ENCODE measurements at places on chromosomes 5 and 9.

DNA sequence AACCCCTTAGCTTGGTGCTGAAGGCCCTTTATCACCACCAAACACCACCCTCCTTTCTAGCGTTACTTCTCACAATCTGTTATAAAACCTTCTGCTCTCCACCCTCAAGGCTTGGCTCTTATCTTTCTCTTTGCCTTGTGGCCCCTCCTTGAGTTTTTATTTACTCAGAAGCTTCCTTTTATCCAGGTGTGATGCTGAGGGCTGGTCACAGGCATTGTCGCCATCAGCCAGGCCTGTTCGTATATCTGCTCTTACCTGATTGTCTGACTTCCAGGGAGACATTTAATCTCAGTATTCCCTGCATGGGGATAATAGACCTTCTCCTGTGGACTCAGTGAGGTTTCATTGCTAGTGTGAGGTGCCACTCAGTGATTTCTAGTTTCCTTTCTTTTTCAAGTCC lies 34.2 kb downstream of the MEGF10 start:
- DNase-seq: no peak

- DNase-seq: no peak
These were observed 421.5 kb upstream of the PTGER4 start for GRCh38 chr5:40258222-40258621.

GRCh38 chr5:95332158-95332557 lies 47.3 kb upstream of the MCTP1 start:
- DNase-seq: no peak

DNA sequence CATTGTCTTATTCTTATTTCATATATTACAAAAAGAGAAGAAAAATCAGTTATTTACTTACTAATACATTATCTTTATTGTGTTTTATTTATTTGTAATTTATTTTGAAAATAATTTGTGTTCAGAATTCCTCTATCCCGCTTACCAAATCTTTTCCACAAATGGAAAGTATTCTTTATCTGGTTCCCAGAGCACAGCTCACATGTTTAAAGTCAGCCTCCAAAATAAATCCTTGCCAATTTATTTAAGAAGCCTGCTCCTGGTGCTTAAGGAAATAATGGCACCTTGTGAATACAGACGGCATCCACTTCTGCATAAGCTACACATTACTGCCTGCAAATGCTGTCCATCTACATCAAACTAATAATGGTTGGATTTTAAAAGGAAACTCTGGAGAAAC lies 435.4 kb downstream of the MTRR start:
- DNase-seq: no peak

GRCh38 chr5:178667688-178668087 lies 40.8 kb upstream of the CLK4 start:
- DNase-seq: no peak

GRCh38 chr9:79477955-79478771 lies 93.6 kb upstream of the TLE4 start:
- no peak for DNase-seq

DNA sequence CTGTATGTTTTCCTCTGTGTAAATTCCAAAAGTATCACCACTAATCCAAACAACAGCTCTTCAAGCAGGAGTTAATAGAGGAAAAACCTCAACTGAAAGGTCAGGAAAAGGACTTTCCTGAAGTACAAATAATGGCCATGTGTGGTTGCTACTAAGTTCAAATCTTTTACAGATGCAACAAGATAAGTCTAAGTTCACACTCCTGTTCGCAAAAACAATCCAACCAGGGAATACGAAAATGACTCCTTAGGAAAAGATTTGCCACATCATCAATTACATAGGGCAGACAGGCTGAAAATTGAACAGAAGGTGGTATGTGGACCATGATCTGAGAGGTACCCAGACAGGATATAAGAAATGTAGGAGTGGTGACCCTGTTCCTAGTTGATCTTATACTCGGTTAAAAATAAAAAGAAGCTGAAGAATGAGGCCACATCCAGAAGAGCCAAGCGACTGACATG lies 210.2 kb downstream of the TSSK1B start:
- no peak for DNase-seq
